Stimulated activated CD4-positive, alpha-beta T cell treated with anti-CD3 and anti-CD28 coated beads, TNF-alpha, amount 100 ng/mL, for 24 hours (primary cell): ENCODE measurements at places on chromosomes 1 and 21.

GRCh38 chr1:156806512-156807440, 9.9 kb downstream of the SH2D2A start:
- DNase-seq, result no peak

DNA sequence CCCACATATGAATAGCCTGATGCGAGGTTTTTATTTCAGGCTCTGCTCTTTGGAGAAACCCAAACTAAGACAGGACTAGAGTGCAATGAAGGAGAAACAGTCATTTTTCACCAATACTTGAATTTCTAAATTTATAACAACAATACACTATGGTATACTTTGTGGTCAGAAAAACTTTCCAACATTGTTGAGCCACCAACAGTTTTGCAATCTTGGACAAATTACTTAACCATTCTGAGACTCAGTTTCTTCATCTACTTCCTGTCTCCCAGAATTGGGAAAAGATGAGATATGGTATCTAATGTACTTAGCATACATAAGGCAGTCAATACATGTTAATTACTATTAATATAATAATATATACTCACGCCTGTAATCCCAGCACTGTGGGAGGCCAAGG, 519.8 kb upstream of the PLXNA2 start:
- no peak for DNase-seq

GRCh38 chr1:234861761-234862160, 251.8 kb upstream of the IRF2BP2 start:
- no peak for DNase-seq

GRCh38 chr1:186206048-186206570, 168.9 kb downstream of the TPR start:
- DNase-seq, result no peak

- no peak for DNase-seq
These were observed 140.3 kb upstream of the ERRFI1 start for GRCh38 chr1:8166406-8166805.
